ENCODE measurements at places on chromosomes 1 and 21.

- no peak for DNase-seq
Measured at GRCh38 chr1:114550336-114550735, 31.1 kb downstream of the BCAS2 start.

- no peak for DNase-seq
Measured at GRCh38 chr1:58983633-58984245, 199.9 kb upstream of the JUN start.

- no peak for DNase-seq
Measured at GRCh38 chr1:79304131-79304530, 297.6 kb upstream of the ADGRL4 start.

- DNase-seq, result no peak
Measured at GRCh38 chr1:165933446-165934170, 106.2 kb downstream of the UCK2 start.

GRCh38 chr1:38045401-38046332 is 926 bp downstream of the POU3F1 start:
- DNase-seq, result no peak

GRCh38 chr1:185627171-185627570 is 107.0 kb upstream of the HMCN1 start:
- no peak for DNase-seq

DNA sequence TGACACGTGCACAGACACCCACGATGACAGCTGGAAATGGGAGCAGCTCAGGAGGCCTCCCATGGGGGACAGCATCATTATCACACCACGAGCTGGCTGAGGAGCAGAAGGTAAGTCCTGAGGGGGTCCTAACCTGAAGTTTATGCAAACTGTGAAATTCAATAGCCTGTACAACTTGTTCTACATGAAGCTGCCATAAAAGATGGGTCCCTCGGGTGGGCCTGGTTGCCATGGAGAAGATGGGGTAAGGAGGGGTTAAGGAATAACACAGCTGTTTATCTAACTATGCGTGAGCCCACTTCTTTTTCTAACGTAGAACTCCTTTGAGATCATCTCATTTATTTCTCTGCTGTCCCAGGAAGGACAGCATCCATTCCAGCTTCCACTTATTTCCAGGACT is 163.4 kb upstream of the CD34 start:
- no peak for DNase-seq

DNA sequence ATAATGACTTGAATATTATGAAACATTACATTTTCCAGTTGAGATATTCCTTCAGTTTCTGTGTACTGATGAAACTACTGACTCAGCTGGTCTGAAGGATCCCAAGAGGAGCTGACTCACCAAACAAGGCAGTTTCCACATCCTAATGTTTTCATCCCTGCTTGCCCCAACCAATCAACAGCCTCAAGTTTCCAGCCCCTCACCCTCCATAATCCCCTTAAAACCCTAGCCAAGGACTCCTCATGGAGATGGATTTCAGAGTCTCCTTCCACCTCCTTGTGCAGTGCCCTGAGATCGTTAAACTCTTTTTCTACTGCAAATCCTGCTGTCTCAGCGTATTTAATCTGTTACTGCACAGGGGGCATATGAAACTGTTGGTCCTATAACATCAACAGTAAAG is 83.1 kb upstream of the HAO2 start:
- DNase-seq, result no peak

GRCh38 chr1:29803486-29803885 is 567.2 kb downstream of the PTPRU start:
- no peak for DNase-seq

DNA sequence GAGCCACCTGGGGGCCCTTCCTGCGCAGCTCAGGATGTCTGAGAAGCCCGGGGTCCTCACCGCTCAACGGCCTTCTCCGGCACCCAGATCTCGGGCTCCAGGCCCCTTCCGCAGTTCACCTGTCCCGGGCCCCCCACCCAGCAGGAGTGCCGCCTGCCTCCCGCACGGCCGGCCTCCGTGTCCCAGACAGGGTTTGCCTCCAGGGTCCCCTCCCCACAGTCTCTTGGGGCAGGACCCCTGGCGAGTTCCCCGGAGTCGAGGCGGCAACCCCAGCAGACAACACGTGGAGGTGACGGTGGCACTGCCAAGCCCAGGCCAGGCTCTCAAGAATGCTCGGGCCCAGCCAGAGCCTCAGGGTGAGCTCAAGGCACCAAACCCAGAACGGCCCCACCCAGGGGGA is 22.4 kb upstream of the TTLL10 start:
- DNase-seq, result no peak

DNA sequence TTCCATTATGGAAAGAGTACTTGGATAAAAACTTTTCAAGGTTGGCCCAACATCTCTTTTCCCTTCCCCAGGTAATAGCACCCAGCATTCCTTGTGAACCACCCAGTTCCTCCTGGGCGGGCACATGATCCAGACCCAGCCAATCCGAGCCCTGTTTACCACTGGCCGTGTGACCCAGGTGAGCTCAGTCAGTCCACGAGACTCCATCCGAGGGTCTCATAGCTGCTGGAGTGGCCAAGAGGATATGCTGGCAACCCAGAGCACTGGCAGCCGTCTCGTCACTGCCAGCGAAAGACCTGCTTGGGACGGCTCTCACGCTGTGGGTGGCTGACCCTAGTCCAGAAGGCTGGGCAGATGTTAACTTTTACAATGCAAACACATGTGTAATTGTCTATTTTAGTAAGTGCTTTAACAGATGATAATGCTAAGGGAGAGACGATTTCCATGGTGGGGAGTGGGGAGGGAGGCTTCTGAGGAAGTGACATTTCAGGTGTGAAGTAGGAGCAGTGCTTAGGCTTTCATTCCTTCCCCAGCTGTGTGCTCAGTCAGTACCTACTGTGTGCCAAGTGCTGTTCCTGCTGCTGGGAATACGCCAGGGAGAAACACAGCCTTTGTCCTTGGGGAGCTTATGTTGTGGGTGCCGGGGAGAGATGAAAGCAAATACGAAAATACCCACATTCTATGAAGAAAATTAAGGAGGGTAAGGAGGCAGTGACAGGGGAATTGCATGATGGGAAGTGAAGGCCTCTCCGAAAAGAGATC is 24.5 kb downstream of the PARK7 start:
- DNase-seq, result no peak

DNA sequence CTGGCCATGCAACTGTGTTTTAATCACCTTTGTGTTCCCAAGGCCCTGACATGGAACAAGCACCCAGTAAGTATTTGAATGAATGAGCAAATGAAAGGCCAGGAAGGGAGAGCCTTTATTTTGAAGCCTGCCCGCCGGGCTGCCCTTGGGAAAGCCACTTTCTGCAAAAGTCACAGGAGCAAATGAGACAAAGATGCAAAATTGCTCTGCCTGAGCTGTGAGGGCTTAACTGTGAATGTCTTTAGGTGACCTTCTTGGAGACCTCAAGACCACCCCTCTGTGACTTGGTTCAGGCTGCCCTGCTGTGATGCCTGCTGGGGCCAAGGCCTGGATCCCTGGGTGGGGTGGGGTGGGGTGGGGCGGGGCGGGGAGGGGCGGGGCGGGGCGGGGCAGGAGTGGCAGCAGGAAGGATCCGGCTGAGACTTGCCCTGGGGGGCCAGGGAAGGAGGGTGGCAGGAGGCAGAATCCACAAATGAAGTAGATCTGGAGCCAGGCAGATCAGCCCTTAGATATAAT is 54.0 kb downstream of the RUNX3 start:
- no peak for DNase-seq

- DNase-seq, result no peak
Measured at GRCh38 chr1:207017615-207018559, 14.7 kb downstream of the C1orf116 start.

GRCh38 chr1:31208361-31208945 is 31.2 kb downstream of the NKAIN1 start:
- DNase-seq, result no peak

- DNase-seq, result peak; percentile 10
Measured at GRCh38 chr1:15885701-15886610, 38.4 kb downstream of the SPEN start.

- DNase-seq, result no peak
Measured at GRCh38 chr21:42199868-42200463, 19.0 kb upstream of the ABCG1 start.

GRCh38 chr1:39269791-39270342 is 65.4 kb downstream of the MACF1 start:
- no peak for DNase-seq

GRCh38 chr1:227890451-227891222 is 57.1 kb downstream of the WNT9A start:
- DNase-seq, result no peak

GRCh38 chr1:180579961-180580611 is 21.3 kb downstream of the OVAAL start:
- DNase-seq, result no peak

DNA sequence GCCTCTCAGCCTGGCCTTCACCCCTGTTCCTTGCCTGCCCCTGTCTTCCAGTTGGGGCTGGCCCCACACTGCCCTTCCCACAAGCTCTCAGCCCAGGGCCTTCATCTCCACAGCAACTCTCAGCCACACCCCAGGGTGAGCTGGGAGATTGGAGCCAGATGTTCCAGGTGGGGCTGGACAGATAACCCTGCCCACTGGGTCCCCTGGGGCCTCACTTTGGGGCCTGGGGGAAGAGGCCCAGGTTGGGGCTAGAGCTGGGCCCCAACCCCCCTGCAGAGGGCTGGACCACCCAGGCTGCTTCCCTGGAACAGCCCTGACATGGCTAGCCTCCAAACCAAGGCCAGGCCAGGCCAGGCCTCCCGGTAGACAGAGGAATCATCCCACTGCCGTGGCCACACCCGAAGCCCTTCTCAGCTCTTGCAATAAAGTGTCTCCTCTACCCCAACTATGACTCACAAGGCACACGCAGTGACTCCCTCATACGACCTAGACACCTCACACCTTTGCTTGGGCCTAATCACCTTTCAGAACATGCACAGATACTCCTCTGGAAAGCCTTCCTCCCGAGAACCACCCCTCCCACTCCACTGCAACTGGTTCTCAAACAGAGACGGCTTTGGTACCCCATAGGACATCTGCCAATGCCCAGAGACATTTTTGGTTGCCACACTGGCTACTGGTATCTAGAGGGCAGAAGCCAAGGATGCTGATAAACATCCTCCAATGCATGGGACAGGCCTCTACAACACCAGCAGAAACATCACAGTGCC is 22.2 kb downstream of the SLC2A1 start:
- DNase-seq, result peak; percentile 41

DNA sequence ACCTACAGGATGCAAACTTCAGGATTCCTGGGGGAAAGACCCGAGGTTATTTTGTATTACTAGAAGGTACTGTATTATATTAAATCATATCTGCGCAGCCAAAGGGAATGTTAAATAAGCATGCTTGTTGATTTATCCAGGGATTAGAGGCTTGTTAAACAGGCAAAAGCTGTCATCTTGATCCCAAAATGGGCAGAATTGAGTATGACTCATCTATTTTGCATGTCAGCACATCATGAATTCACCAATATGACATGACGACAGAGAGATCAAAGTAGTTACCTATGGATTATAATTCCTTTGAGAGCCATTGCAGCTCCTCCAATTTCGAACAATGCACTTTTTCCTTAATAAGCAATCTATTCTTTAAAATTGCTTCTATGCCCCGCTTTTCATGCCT is 66.1 kb downstream of the TBX15 start:
- DNase-seq, result no peak

DNA sequence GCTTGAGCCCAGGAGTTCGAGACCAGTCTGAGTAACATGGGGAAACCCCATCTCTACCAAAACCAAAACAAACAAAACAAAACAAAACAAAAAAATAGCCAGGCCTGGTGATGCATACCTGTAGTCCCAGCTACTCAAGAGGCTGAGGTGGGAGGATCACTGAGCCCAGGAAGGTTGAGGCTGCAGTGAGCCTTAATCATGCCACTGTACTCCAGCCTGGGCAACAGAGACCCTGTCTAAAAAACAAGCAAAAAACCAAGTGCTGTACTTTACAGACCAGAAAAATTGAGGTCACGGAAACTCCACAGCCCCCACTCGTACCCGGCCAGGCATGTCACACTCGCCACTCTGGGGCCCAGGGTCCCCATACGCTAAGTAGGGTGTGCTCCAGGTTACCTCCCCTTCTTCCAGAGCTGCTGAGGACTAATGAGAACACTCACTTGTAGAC is 22.9 kb downstream of the ATP2B4 start:
- DNase-seq, result peak; percentile 23

DNA sequence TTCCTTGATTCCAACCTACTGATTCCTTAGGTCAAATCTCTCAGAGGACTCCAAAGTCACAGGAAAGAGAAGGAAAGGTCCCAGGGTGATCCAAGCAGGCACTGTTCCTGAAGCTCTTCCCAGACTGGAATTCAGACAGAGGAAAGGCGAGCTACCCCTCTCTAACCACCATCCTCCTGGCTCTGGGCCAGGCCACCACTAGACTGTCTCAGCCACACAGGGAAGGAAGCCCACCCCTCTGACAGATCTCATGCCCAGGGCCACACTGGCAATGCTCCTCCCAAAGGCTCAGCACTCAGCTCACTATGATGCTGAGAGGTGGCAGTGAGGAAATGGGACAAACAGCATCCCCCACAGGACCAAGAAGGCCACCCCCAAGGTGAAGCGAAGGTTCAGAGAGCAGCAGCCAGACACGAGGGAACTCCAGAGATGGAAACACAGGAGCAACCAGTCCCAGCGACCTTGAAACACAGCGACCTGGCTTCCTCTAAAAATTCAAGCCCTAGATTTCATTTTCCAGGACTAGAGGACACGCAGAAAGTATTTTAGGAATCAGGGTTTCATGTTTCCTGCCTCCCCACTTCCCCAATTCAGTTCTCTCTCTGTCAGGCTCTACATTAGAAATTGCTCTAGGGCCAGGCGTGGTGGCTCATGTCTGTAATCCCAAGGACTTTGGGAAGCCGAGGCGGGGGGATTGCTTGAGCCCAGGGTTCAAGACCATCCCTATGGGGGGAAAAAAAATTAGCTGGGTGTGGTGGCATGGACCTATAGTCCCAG is 18.8 kb downstream of the PIK3C2B start:
- no peak for DNase-seq

DNA sequence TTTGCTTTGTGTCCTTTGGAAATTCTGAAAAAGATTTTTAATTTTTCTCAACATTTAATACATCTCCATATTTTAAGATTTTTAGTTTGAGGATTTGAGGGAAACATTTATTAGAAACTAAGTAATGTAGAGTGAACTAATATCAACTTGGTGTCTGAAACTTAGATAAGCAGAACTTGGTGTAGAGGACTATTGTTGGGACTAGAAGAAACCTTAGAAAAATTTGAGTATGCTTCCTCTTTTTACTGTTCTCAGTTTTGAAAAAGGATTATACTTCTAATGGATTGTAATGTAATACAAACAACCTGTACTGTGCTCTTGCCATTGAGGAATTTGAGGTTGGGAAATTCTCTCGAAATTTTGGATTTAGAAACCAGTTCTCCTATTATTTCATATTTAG is 2.4 kb downstream of the FNBP1L start:
- DNase-seq, result no peak

- peak; percentile 12 for DNase-seq
Measured at GRCh38 chr1:64933296-64934070, 32.9 kb downstream of the JAK1 start.

DNA sequence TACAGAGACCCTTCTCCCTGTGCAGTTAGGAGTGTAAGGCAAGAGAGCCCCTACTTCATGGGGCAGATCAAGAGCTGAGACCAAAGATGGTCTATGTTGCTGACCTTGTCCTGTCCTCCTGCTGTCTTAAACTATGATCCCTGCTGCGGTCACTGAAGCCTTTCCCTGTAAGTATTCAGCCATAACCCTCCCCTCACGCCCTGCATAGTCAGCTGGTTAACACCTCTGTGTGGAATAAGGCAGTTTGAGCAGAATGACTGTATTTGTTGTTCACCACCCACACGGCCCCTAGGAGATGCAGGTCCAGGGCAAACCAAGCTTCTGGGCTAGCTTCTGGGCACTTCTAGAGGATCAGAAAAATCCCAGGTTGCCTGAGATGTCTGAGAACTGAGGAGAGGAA is 356 bp downstream of the TSPAN1 start:
- DNase-seq, result no peak

Measured in stimulated activated CD4-positive, alpha-beta T cell treated with anti-CD3 and anti-CD28 coated beads, Interleukin-4, amount 100 ng/mL, for 4 hours (primary cell).